ENCODE measurements at places on chromosomes 2 and 18.

DNA sequence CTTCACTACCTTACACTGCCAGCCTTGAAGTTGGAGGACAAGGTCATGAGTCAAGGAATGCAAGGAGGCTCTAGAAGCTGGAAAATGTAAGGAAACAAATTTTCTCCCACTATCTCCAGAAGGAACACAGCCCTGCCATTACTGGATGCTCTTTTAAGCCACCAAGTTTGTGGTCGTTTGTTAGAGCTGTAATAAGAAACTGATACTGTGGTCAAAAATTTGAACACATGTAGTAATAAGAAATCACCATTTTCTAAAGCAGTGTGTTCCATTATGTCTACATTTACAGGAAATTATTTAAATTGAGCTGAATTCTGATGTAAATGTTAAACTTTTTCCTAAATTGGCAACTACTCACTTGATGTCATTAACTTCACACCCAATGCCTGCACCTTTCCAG, 729.0 kb downstream of the KCNJ3 start:
- no peak for DNase-seq

DNA sequence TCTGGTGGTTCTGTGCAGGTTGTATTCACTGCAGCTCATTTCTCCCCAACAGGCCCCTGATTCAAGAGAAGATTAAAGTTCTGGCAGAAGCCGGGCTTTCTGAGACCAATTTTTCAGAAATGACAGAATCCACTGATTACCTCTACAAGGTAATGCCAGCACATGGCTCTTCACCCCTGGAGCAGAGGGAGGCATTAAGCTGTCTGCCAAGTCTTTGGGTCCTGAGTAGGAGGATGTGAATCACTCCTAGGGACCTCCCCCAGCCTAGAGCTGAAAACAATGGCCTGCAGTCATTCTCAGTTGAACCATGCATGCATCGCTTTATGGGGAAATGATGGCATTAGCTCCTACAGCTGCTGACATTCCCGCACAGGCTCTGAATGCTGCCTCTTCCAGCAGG, 20.5 kb upstream of the RPL37A start:
- DNase-seq: no peak

- no peak for DNase-seq
Measured at GRCh38 chr2:199019898-199020507, 437.7 kb downstream of the SATB2 start.

- no peak for DNase-seq
Measured at GRCh38 chr2:117958186-117958585, 55.7 kb downstream of the CCDC93 start.

- DNase-seq: no peak
Measured at GRCh38 chr2:201234663-201235135, 25.6 kb upstream of the CASP8 start.

DNA sequence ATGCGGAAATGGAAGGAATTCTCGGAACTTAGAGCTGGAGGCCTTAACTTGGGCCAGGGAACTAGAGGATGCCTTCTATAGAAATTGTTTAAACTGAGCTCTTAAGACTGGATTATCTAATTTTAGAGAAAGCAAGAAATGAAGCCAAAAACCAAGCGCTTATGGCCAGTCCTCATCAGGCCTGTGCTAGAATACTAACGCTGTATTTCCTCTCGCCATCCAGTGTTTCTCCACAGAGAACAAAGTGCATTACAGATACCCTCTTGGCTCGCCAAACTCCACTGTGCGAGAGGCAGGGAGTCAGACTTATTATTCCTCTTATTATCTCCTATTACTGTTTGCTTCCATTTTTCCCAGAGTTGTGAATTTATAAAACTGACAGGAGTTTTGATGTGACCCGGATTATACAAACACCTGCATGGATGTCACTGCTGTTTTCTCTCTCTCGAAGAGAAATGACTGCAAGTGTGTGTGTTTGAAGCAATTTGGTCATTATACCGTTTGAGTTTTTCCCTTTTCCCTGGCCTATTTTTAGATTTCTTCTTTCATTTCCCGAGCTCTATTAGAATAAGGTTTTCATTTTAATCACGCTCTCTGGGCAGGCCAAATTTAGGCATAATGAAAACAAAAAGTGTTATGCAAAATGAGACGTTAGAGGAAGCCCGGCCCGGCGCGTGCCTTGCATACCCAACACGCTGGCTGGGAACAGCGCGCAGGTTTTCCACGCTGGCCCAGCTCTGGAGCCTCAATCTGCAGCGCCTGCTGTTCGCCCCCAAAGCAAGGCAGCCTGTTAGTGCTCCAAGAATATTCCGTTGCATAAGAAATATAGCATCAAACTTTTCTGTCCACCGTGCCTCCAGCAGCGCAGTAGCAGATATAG, 103.3 kb downstream of the ALK start:
- no peak for DNase-seq

DNA sequence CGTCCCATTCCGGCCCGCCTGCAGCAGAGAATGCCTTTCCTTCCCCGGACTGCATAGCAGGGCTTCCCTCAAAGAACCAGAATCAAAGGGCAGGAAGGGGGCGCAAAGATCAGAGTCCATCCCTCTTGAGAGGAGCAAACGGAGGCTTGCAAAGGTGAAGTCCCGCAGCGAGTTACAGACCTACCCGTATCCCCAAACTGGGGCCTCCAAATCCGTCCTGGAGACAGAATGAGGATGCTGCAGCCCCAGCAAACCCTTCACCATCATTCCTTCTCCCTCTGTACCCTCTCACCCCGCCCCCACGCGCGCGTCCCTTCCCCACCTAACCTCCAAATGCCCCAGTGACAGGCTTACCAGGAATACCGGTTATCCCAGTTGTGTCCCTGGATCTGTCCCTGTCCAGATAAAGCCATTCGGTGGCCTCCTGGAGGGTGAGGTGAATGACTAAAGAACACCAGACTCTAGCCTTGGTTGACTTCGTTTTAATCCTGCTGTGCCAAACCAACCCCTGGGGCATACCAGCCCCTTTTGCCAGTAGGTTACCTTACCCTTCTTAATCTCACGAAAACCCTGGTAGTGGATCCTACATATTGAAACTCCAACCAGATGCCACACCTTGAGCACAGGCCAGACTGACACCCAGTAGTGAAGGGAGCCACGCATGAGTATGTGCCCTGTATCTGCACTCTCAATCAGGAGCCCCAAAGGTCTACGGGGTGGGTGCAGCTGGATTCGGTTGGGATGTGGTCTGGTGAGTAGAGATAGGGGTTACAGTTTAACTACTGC, 961 bp upstream of the SLC40A1 start:
- peak; percentile 21 for DNase-seq

DNA sequence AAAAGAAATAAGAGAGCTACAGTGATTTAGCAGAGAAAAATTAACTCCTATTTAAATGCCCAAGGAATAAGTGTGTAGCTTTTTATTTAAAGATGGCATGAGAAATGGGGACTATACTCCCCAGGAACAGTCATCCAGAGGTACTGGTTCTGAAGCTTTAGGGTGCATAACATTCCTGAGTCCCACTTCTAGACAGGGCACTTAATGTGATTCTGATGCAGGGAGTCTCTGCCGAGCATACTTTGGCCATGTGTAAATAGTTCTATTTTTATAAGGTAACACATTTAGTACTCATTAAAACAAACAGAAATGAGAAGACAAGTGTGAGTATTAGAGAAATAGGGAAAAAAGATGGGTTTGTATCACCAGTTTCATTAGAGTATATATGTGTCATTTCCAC, 154.7 kb upstream of the WDSUB1 start:
- no peak for DNase-seq

DNA sequence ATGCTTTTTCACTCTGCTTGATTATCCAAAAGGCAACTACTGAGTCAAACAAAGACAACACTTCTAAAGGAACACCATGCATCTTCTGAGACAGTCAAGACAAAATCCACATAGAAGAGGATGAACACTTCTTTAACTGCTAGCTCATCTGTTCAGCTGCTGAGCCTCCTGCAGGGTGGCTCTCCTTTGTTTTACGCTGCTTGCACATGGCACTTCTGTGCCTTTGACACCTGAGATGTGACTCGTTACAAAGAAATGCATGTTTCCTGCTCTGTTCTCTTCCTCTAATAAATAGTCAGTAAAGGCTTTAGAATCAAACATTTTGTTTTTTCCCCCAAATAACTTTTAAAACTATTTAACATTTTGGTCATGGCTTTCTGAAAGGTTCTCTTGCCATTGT, 1129.4 kb downstream of the TDRD15 start:
- no peak for DNase-seq

- no peak for DNase-seq
Measured at GRCh38 chr2:108492364-108492763, 41.9 kb upstream of the LIMS1 start.

DNA sequence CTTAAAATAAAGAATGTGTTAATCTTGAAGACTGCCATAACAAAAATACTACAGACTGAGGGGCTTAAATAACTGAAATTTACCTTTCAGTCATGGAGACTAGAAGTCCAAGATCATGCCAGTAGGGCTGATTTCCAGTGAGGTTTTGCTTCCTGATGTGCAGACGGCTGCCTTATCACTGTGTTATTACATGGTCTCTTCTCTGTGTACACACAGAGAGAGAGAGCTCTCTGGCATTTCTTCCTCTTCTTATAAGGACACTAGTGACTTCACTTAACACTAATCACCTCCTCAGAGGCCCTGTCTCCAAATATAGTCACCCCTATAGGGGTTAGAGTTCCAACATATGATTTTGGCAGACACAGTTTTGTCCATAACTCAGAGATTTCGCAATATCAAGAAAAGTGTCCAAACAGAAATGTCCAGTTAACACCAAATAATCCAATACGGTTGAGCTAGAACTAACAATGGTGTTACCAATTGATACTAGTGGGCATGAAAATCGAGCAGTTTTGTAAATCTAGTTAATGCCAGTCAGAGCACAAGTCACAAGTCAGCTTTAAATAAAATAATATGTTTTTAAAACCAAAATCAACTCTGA, 399.8 kb downstream of the ADCYAP1 start:
- no peak for DNase-seq

GRCh38 chr2:230007931-230008707, 60.6 kb downstream of the SLC16A14 start:
- peak; percentile 90 for DNase-seq

DNA sequence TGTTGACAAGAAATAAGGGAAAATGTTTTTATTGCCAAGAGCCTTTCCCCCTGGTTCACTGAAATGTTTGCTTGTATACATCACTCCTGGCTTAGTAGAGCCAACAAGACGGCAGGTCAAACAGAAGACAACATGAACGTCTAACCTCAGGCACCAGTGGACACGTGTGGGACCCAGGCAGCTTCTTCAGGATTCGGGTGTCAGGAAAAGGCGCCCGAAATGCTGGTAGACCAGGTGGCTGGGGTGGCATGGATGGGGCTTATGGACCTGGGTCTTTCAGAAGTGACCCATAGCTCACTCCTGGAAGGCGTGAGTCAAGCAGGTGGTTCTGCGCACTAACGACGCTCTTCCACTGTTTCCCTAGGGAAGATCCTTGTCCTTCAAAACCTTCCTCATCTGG, 23.3 kb upstream of the NFATC1 start:
- DNase-seq: no peak

DNA sequence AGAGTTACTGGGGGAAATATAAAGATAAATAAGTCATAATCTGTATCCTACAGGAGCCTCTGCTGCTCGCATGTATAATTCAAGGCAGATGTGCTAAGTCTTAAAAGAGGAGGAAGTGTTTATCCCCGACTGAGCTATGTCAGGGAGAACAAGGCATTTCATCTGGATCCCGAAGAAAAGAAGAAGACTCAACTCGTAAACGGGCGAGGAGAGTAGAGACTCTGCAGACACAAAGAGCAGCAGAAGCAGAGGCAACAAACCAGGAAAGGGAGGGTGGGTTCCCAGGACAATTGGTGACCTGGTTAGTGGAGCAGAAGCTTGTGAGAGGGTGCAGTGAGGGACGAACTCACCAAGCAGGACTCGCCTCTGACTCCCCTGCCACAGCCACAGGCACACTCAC, 368.6 kb downstream of the EIPR1 start:
- no peak for DNase-seq

DNA sequence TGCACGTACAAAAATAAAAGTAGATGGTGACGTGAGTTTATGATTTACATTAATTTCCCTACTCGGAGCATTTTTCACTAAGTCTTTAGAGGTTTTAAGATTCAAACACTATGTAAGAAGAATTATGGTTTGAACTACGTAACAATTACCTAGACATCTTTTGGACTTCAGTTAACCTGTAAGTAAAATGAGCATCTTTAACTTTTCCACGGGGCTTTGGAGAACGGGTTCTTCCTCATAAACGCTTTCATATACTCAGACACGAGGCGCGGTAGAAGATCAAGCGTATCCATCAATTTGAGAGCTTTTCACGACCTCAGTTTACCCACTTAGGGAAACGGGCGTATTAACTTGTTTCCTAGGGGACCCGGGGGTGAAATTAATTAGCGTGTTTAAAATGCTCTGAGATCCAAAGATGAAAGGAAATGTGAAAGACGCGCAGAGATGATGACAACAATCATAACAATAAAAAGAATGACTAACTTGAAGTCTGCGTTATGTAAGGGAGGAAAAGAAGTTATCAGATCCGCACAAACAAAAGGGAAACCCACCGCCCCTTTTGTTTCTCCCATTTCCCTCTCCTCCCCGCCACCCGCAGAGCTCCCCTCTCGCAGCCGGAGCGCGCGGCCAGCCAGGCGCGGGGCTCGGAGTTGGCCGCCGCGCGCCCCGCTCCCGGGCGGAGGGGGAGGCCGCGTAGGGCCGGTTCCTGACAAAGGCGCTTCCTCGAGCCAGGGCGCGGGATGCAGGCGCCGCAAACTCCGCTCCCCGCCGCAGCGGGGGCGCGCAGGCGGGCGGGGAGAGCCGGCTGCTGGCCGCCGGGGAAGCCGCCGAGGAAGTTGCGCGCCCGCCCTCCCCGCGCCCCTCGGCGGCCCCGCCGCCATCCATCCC, 807 bp downstream of the PELI1 start:
- DNase-seq: peak; percentile 37

DNA sequence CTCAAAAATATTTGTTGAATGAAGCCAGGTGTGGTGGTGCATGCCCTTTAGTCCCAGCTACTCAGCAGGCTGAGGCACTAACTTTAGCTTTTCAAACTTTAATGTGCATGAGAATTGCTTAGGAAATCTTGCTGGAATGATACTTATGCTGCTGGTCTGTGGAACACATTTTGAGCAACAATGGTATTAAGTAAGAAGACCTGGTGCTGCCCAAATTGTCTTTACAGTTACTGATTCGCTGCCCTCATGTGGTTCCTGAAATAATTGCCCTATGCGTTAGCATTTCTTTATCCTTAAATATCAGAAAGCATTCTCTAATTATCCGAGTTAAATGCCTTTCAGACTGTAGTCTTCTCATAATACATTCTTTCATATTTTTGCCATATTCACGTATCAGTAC, 76.0 kb upstream of the SESTD1 start:
- DNase-seq: no peak

- DNase-seq: no peak
Measured at GRCh38 chr2:149908726-149909683, 321.4 kb upstream of the MMADHC start.
